ENCODE measurements at places on chromosomes 3 and 15. TPM values are rescaled to one million over a fixed set of nuclear protein-coding genes. Genes with fewer than 3 reads are reported as not detected.

DNA sequence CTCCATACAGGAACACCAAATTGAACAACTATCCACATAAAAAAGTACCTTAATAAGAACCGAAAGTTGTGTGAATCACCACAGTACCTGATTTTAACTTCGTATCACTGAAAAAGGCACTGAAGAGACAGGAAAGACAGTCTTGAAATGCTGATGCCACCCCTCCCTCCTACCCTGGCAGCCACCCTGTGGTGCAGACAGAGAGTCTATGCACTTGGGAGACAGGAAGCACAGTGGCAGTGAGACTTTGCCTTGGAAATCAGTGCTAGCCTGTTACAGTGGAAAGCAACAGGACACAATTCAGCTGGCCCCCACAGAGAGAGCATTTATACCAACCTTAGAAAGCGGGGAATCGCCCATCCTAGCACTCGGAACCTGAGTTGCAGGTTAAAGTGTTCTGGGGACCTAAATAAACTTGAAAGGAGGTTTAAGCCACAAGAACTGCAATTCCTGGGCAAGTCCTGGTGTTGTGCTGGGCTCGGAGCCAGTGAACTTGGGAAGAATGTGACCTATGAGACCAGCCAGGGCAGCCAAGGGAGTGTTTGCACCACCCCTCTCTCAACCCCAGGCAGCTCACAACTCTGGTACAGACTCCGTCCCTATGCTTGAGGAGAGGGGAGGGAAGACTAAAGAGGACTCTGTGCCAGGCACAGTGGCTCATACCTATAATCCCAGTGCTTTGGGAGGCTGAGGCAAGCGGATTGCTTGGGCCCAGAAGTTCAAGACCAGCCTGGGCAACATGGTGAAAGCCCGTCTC lies 240.1 kb downstream of the ISL2 start:
- no peak for DNase-seq

- no peak for DNase-seq
These were observed 539.8 kb downstream of the FGF12 start for GRCh38 chr3:192187485-192188051.

GRCh38 chr3:40924559-40925141 lies 274.7 kb upstream of the CTNNB1 start:
- no peak for DNase-seq

DNA sequence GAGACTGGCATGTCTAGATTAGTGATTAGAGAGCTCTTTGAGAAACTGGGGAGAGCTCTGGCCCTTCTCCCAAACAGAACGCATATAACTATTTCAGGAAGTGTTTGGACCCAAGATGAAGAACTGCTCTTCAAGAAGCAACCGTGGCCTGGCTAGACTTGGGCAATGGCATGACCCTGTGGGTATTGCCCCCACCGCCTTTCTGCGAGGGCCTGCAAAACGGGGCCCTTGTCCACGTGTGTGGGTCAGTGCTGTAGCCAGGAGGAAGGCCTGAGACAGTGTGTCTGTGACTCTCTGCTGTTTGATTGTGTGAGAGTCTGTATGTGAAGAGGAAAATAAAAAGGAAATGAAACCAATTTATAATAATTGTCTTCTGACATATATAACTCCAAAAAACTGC lies 42.5 kb downstream of the EEFSEC start:
- DNase-seq, result no peak

- DNase-seq, result no peak
These were observed 1.3 kb downstream of the PYGO1 start for GRCh38 chr15:55586808-55587207.

GRCh38 chr3:140292684-140293083 lies 357.7 kb downstream of the CLSTN2 start:
- no peak for DNase-seq

- DNase-seq, result no peak
These were observed 376 bp downstream of the TADA3 start for GRCh38 chr3:9791790-9792404.

The MAGI1 gene
- total RNA-seq, result 46.5 TPM

The CXCR6 gene
- not detected for total RNA-seq

The CPN2 gene
- not detected for total RNA-seq

The FGF12 gene
- 33.1 TPM for total RNA-seq
